ENCODE measurements at places on chromosomes 11 and 22.

- DNase-seq, result no peak
Measured at GRCh38 chr11:114291381-114291780, 4.8 kb upstream of the NNMT start.

GRCh38 chr11:86812981-86813380 is 12.6 kb downstream of the PRSS23 start:
- no peak for DNase-seq

DNA sequence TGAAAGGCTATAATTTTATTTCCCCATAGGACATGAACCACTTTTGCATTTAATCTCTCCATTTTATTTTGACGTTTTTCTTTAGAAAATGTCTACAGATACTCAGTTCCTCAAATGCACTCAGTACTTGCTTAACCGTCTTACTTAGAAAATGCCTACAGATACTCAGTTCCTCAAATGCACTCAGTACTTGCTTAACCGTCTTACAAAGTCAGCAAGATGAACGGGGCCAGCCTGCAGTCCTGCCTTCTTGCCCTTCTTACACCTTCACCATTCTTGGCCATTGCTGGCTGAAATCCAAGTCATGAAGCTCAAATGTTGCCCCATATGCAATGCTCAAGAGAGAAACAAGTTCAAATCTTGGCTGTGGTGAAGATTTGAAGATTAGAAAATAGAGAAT is 34.1 kb downstream of the CSNK2A3 start:
- no peak for DNase-seq

- no peak for DNase-seq
Measured at GRCh38 chr22:49156662-49157285, 670.9 kb downstream of the BRD1 start.

DNA sequence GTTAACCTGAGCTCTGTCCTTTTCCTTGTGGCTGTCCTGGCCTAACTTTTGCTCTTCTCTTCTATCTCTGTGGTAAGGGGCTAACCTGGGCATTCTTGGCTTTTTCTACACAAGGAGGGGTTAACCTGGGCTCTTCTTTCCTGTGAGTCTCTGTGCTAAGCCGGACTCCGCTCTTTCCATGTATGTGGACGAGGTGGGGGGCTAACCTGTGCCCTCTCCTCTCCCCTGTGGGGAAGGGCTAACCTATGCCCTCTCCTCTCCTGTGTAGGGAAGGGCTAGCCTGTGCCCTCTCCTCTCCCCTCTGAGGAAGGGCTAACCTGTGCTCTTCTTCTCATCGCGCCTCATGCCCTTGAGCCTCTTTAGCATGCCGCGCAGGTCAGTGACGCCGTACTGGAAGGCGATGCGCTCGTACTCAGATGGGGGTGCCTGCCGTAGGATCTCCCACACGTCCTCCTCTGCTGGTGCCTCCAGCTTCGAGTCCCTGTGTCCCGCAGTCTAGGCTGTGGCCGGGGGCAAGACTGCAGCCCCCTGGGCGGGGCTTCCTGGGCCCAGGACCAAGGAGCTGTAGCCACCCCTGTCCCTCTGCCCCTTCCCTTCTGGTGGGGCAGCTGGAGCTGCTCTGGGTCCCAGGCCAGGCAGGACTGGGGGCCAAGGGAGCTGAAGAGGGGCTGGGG is 6.5 kb downstream of the MYBPC3 start:
- DNase-seq, result no peak

GRCh38 chr11:68564261-68564660 is 103.7 kb downstream of the PPP6R3 start:
- DNase-seq, result no peak

GRCh38 chr22:36362075-36362474 is 25.7 kb downstream of the MYH9 start:
- no peak for DNase-seq

- DNase-seq, result no peak
Measured at GRCh38 chr11:57483562-57483918, 23.2 kb downstream of the RTN4RL2 start.

DNA sequence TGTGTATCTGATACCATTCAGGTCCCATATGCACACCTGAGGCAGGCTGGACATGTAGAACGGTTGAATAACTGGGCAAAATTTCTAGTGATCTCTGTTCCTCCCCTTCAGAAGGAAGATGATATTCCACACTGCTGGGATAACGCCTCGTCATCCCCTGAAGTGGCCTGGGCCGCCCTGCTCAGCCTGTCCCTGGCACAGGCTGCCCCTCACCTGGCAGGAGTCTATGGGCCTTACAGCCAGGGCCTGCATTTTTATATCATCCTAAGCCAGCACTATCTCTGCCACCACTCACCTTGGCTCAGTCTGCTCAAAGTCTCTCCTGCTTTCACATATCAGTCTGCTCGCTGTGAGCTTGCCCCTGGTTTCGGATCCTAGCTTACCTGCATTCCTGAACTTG is 209.2 kb downstream of the CSNK2A3 start:
- DNase-seq, result no peak

DNA sequence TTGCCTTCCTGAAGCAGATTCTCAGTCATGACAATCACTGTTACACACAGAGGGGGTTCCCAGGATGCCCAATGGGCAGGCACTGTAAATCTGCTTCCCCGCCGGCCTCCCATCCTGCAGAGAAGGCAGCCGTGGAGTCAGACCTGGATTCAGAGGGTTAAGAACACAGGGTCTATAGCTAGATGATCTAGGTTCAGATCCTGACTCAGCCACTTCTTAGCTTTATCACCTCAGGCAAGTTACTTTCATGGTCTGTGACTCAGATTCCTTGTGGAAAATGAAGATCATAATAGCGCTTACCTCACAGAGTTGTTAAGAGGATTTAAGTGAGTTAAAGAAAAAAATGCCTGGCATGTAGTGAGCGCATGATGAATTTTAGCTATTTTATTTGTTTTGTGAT is 95.9 kb downstream of the TIMP3 start:
- no peak for DNase-seq

DNA sequence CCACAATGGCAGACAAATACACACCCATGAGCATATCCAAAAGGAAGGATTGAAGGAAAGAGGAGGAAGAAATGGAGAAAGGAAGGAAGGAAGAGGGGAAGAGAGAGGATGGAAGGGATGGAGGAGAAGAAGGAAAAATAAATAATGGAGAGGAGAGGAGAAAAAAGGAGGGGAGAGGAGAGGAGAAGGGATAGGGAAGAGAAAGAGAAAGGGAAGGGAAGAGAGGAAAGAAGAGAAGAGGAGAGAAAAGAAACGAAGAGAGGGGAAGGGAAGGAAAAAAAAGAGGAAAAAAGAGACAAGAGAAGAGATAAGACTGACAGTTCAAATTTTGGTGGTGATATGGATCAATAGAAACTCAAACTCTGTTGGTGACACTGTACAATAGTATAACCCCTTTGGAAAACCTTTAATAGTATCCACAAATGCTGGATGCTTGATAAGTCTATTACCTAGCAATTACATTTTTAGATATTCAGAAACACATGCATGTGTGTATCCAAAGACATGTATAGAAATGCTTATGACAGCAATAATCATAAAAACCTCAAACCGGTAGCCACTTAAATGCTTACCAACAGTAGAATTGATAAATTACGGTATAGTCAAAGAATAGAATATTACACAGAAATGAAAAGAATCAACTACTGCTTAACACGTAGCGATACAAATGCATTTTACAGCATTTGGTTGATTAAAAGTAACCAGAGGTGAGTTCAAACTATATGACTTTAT is 1.2 kb upstream of the HBD start:
- DNase-seq, result no peak
